ENCODE measurements at places on chromosomes 1 and 21. TPM values are rescaled to one million over a fixed set of nuclear protein-coding genes. Genes with fewer than 3 reads are reported as not detected.

RIMKLA gene
- 0.11 TPM for total RNA-seq

GSTM5 gene
- 0.36 TPM for total RNA-seq

AK5 gene
- 32.0 TPM for total RNA-seq

FYB2 gene
- total RNA-seq: not detected

F5 gene
- total RNA-seq: 5.4 TPM

ITGB2 gene
- 284 TPM for total RNA-seq

UTS2 gene
- total RNA-seq: not detected

DAB1 gene
- 0.52 TPM for total RNA-seq

EXTL2 gene
- 1.8 TPM for total RNA-seq

ZYG11B gene
- total RNA-seq: 16.1 TPM

LAD1 gene
- not detected for total RNA-seq

MAP3K6 gene
- 8.5 TPM for total RNA-seq
